ENCODE measurements at places on chromosomes 1 and 21. TPM values are rescaled to one million over a fixed set of nuclear protein-coding genes. Genes with fewer than 3 reads are reported as not detected.

DNA sequence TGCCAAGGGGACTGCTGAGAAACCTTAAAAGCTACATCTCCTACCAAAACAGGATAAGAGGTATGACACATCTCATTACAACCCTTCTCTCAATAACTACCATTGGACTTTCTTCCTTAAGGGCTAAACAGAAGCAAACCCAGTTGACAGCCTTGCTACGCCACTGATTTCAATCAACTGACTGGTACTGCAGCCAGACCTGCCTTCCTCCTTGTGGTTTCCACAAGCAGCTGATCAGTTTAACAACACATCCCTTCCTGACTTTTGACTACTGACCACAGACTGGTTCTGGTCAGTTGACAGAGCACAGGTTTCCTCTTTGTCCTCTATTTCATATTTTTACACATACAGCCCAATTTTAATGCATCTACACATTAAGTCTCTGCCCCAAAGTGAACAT lies 108.8 kb downstream of the ADAMTS1 start:
- no peaks in the 10 kb centered on the region for H3K4me1 ChIP-seq
- no peaks in the 10 kb centered on the region for H3K27me3 ChIP-seq
- H3K4me3 ChIP-seq, result no peak overlapping the region
- no peak for DNase-seq
- no peaks in the 10 kb centered on the region for H3K36me3 ChIP-seq

GRCh38 chr1:30733493-30733892 lies 10.1 kb upstream of the MATN1 start:
- no peak for DNase-seq
- peaks cover 39% of the 10 kb centered on the region for H3K36me3 ChIP-seq
- H3K27ac ChIP-seq, result no peak overlapping the region
- H3K4me1 ChIP-seq, result peaks cover 10% of the 10 kb centered on the region

NUDT4B gene
- polyA plus RNA-seq, result 3.7 TPM

GRCh38 chr1:152237093-152237492 lies 13.1 kb upstream of the HRNR start:
- no peaks in the 10 kb centered on the region for H3K27me3 ChIP-seq
- no peak overlapping the region for H3K4me3 ChIP-seq
- no peak for DNase-seq
- no peak overlapping the region for H3K27ac ChIP-seq
- no peaks in the 10 kb centered on the region for H3K4me1 ChIP-seq

GRCh38 chr1:205813755-205814058 lies 709 bp upstream of the SLC41A1 start:
- no peaks in the 10 kb centered on the region for H3K27me3 ChIP-seq
- H3K4me1 ChIP-seq, result peaks cover 23% of the 10 kb centered on the region
- peak overlapping the region; percentile 69 for H3K4me3 ChIP-seq
- DNase-seq, result no peak

DNA sequence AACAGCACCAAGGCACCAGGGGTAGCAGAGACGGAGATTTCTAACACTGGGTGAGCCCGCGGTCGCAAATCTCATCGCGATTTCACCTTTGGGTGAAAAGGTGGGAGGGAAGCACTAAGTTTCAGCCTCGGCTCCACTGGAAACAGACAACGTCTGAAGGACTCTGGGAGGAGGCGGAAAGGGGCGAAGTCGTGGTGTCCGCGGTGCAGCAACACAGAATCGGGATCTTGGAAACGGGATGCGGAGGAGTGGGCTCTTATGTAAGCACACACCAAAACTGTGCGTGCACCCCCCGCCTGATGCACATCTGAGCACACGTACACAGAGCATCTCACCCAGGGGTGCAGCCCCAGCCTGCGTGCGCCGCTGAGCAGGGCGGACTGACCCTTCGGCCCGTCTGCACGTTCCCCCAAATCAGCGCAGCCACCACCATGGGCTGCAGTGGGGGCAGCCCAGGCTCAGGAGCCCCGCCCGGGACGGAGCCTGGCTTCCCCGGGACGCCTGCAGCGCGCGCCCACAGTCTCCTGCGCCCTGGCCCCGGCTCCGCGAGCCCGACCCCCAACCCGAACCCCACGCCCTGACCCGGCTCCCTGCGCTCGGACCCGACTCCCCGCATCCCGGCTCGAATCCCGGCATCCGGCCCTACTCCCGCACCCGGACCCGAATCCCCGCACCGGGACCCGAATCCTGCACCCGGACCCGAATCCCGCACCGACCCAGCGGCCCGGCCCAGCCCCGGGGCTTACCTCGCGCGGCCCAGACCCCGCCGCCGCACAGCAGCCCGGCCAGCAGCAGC lies 670 bp downstream of the CLSTN1 start:
- H3K27ac ChIP-seq, result peak overlapping the region; percentile 62
- DNase-seq, result peak; percentile 19
- peak overlapping the region; percentile 82 for H3K4me3 ChIP-seq
- peaks cover 34% of the 10 kb centered on the region for H3K4me1 ChIP-seq

DNA sequence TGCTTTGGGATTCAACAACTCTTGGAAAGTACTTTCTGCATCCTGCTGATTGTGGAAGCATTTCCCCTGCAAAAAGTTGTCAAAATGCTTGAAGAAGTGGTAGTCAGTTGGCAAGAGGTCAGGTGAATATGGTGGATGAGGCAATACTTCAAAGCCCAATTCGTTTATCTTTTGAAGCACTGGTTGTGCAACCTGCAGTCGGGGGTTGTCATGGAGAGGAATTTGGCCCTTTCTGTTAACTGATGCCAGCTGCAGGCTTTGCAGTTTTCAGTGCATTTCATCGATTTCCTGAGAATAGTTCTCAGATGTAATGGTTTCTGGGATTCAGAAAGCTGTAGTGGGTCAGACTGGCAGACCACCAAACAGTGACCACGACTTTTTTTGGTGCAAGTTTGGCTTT lies 47.6 kb upstream of the GJA5 start:
- H3K27me3 ChIP-seq, result no peaks in the 10 kb centered on the region
- DNase-seq, result no peak
- no peak overlapping the region for H3K4me3 ChIP-seq
- H3K27ac ChIP-seq, result no peak overlapping the region

GRCh38 chr1:58943776-58944175 lies 159.9 kb upstream of the JUN start:
- no peak overlapping the region for H3K27ac ChIP-seq
- peaks cover 67% of the 10 kb centered on the region for H3K4me1 ChIP-seq
- H3K4me3 ChIP-seq, result no peak overlapping the region
- no peaks in the 10 kb centered on the region for H3K27me3 ChIP-seq

DNA sequence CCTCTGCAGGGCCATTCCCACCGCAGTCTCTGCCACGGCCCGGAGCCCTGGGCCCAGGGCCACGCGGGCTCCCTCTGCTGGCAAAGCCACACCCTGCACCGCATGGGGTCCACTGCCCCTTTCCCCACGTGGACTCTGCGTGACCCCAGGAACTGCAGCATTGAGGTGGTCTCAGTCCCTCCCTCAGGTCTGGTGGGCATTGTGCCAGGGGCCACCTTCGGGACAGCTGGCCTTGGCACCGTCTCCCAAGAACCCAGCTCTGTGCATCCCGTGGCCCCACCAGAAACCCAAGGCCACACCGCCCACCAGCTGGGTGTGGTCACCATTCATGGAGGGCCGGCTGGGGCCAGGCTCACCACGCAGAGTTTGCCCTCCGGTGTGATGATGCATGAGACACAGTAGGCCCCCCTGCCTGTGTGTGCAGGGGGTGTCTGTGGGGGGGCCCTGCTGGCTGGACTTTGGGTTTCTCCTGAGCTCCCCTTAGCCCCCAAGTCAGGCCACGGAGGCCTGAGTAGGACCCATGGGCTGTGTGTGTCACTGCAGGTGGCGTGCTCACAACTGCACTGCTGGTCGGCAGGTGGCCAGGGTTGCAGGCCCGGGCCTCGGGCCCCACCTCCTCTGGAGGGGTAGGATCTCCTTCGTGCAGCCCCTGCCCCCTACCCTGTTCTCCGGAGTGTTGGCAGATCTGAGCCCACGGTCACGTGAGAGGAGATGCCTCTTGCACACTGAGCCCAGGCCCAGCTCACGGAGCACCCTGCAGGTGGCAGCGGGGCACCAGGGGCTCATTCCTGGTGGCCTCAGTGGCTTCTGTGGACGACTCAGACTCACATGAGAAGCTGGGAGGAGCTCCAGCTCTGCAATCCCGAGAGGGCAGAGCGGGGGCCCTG lies 5.8 kb downstream of the VWA1 start:
- H3K27me3 ChIP-seq, result peaks cover 18% of the 10 kb centered on the region
- peak; percentile 37 for DNase-seq
- no peak overlapping the region for H3K4me3 ChIP-seq

- no peak overlapping the region for H3K27ac ChIP-seq
- H3K27me3 ChIP-seq, result no peaks in the 10 kb centered on the region
- H3K4me1 ChIP-seq, result no peaks in the 10 kb centered on the region
- H3K36me3 ChIP-seq, result peaks cover 2% of the 10 kb centered on the region
- no peak overlapping the region for H3K4me3 ChIP-seq
These were observed 13.3 kb upstream of the CTRC start for GRCh38 chr1:15424981-15425380.

GRCh38 chr1:36175137-36176095 lies 19.5 kb downstream of the MAP7D1 start:
- peak overlapping the region; percentile 45 for H3K27ac ChIP-seq
- no peaks in the 10 kb centered on the region for H3K27me3 ChIP-seq
- H3K4me3 ChIP-seq, result no peak overlapping the region
- peaks cover 28% of the 10 kb centered on the region for H3K36me3 ChIP-seq
- no peak for DNase-seq

LMNA gene
- polyA plus RNA-seq, result 0.20 TPM

GBP2 gene
- 104 TPM for polyA plus RNA-seq
